HuH-7 (cell line): ENCODE measurements at places on chromosomes 11 and 22.

DNA sequence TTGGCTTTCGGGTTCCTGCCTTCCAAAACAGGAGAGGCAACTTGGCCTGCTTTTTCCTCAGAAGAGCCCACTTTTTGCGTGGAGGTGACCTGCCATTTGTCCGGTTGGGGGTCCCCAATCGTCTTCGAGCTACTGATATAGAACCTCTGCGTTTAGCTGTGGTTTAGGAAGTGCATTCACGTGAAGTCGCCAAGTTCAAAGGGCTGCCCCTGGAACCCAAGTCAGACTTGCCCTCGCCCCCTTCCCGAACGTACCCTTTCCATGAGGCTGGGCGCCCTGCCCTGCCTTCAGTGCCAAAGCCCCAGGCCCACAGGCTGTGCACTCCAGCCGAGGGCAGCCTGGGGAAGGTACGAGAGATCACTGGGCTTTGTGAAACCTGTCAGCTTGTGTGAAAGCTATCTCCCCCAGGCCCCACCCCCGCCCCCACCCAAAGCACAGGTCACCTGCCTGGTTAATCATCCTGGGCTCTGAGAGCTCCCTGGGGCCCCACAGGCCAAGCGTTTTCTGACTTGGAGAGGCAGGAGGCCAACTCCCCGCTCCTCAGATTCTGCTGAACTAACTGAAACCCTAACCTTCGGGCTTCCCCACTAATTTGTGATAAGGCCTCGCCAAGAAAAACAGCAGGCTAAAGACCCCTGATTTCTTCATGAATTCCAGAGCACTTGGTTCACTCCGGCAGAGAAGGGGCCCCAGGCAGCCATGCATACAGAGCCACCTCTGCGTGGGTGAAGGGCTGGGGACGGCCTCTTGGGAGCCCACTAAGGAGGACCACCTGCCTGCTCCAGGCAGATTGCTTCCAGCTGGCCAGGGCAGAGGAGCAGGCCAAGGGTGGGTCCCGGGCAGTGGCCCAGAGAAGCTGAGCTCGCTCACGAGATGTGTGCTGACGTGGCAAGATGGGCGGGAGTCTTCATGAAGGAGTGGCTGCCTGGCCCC lies 25.8 kb upstream of the KCNQ1OT1 start:
- peak; percentile 63 for DNase-seq

- no peak for DNase-seq
Measured at GRCh38 chr11:132251061-132251460, 880.6 kb downstream of the NTM start.

DNA sequence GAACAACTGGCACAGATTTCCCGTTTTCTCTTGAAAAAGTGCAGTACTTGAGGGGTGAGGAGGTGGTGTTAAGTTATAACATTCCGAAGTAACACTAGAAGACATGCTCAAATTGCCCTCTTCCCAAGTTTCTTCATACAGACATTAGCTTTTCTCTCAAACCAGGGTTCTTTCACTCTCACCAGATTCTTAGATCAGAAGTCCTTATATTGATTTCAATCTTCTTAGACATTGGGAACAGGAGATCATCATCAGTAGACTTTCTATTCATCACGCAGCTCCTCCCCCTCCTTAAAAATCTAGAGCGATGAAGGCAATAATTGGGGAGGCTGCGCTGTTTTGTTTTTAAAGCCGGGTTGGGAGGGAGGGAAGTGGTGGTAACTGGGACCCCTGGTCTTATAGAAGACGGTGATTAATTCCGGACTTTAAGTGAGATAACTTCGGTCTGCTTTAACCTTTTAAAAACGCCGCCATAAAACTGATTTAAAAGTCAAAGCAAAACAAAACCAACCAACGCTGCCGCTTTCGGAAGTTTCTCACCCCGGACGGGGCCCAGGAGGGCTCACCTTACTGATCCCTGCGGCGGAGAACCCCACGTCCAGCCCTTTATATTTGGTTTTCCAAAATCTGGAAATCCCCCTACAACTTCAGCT lies 665 bp downstream of the USP28 start:
- DNase-seq = no peak

DNA sequence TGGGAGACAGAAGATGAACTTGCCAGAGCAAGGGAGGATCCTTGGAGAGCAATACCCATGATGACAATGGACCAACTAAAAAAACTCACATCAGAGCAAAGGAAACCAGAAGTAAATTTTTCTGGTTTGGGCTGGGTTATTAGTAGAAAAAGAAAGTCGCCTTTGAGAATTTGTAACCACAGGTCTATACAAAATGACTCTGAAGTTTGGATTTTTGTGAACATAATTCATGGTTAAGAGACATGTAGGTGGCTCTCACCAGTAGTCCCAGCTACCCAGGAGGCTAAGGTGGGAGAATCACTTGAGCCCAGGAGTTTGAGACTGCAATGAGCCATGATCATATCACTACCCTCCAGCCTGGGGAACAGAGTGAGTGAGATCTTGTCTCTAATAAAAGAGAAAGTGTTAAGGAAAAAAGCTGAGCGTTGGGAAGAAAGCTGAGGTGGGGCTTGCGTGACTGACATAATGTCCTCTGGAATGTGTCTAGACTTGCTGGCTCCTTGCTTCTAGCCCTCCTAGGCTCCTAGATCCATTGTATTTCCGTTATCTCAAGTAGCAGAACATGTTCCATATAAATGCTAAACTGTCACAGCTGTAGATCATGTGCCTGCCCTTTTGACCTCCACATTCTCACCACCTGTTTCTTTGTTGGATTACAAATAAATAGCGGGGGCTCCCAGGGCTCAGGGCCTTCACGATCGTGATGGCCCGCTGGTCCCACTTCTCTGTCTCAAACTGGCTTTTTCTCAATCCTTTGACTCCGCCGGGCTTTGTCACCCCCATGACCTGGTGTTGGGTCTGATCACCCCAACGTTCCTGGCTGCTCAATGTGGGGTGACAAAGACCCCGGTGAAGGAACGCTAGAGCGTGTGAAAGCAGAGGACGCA lies 56.2 kb upstream of the SC5D start:
- DNase-seq = no peak

GRCh38 chr11:36730761-36731160 lies 132.7 kb upstream of the RAG2 start:
- DNase-seq = no peak

- DNase-seq = no peak
Measured at GRCh38 chr22:43313890-43314474, 29.2 kb downstream of the SCUBE1 start.

- DNase-seq = no peak
Measured at GRCh38 chr11:4065601-4066377, 28.8 kb upstream of the RRM1 start.

- no peak for DNase-seq
Measured at GRCh38 chr11:118443590-118444218, 7.4 kb downstream of the KMT2A start.
